Pancreas (tissue), 10 donors: ENCODE measurements at places on chromosomes 6 and 20. TPM values are rescaled to one million over a fixed set of nuclear protein-coding genes. Genes with fewer than 3 reads are reported as not detected.

GRCh38 chr6:46451343-46451742, 39.9 kb downstream of the RCAN2 start:
- no peak for DNase-seq
- H3K36me3 ChIP-seq, result no peaks in the 10 kb centered on the region
- H3K27me3 ChIP-seq, result no peaks in the 10 kb centered on the region

- no peaks in the 10 kb centered on the region for H3K36me3 ChIP-seq
- no peak overlapping the region for H3K27ac ChIP-seq
- H3K27me3 ChIP-seq, result no peaks in the 10 kb centered on the region
- no peak overlapping the region for H3K4me3 ChIP-seq
- H3K4me1 ChIP-seq, result no peaks in the 10 kb centered on the region
- no peak for DNase-seq
These were observed 28.9 kb downstream of the STX7 start for GRCh38 chr6:132483779-132484679.

DNA sequence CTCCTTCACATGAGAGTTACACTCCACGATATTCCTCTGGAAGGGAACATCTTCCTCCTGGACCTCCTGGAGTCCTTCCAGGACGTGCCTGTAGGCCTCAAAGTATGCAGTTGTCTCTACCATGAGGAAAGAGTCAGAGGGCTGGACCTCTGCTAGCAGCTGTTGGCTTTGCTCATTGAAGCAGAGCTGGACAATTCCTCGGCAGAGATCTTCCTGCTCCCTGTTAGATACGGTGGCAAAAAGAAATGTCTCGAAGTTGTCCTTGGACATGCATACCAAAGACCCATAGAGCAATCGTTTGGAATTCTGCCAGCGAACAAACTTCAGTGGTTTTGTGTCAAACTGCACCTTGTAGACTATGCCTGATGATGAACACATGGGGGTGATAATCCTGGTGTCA, 7.7 kb downstream of the ZNFX1 start:
- no peak overlapping the region for H3K27ac ChIP-seq
- no peak overlapping the region for H3K4me3 ChIP-seq
- no peaks in the 10 kb centered on the region for H3K27me3 ChIP-seq
- no peaks in the 10 kb centered on the region for H3K36me3 ChIP-seq
- H3K4me1 ChIP-seq, result peaks cover 22% of the 10 kb centered on the region

GRCh38 chr6:68087399-68088133, 547.5 kb upstream of the ADGRB3 start:
- no peak for DNase-seq
- H3K4me3 ChIP-seq, result no peak overlapping the region
- H3K36me3 ChIP-seq, result no peaks in the 10 kb centered on the region
- H3K4me1 ChIP-seq, result no peaks in the 10 kb centered on the region
- H3K27ac ChIP-seq, result no peak overlapping the region

- no peaks in the 10 kb centered on the region for H3K4me1 ChIP-seq
- no peak overlapping the region for H3K27ac ChIP-seq
- no peak overlapping the region for H3K4me3 ChIP-seq
- no peak for DNase-seq
- H3K27me3 ChIP-seq, result no peaks in the 10 kb centered on the region
These were observed 214.2 kb downstream of the FOXA2 start for GRCh38 chr20:22370137-22370536.

GRCh38 chr20:1894951-1895673, at the start of gene SIRPA:
TSS of gene SIRPA (plus strand) at chr20:1895407. CDS start at chr20:1895448, 41 bp downstream.
- H3K4me1 ChIP-seq, result no peaks in the 10 kb centered on the region
- H3K4me3 ChIP-seq, result peak within 1 kb of the TSS; percentile 52
- H3K27me3 ChIP-seq, result no peaks in the 10 kb centered on the region
- peak within 1 kb of the TSS; percentile 89 for H3K27ac ChIP-seq
- H3K36me3 ChIP-seq, result no peaks in the 10 kb centered on the region

FNDC1 gene
- 0.56 TPM for total RNA-seq
